ENCODE measurements at places on chromosomes 4 and X.

- no peak for DNase-seq
Measured at GRCh38 chr4:151841107-151841506, 80.3 kb upstream of the GATB start.

DNA sequence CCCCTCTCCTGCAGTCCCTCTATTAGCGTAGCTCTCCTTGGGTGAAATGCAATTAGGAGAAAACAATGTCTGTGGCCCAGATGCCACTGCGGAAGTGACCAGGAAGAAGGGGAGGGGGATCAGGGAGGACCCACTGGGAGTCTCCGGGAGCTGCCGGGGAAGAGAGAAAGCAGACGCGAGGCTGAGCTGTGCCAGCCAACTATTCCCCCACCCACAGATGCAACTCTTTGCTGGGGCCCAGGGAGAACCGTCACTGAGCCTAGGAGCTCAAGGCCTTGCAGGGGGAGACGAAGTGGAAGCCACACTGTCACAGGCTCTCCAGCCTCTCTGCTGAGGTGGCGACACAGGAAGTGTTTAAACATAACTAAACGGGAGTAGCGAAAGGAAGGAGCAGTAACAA is 149.2 kb downstream of the BCOR start:
- DNase-seq: no peak

DNA sequence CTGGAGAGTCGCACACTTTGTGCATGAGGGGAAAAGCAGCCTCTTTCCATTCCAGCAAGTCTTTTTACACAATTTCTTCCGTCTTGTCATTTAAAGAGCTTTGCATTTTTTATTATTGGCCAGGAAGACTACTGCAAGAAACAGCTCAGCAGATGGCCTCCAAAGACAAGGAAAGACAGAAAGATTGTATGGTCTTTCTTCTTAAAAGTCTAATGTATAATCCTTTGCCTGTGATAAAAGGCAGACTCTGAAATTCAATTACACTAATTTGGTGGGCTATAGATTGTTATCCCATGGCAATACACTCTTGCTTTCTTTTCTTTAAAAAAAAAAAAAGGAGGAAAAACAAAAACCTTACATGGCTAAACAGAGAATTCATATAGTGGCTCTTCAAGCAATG is 5.9 kb downstream of the CAPN6 start:
- no peak for DNase-seq

GRCh38 chr4:152160225-152160800 is 375.6 kb downstream of the FBXW7 start:
- no peak for DNase-seq

DNA sequence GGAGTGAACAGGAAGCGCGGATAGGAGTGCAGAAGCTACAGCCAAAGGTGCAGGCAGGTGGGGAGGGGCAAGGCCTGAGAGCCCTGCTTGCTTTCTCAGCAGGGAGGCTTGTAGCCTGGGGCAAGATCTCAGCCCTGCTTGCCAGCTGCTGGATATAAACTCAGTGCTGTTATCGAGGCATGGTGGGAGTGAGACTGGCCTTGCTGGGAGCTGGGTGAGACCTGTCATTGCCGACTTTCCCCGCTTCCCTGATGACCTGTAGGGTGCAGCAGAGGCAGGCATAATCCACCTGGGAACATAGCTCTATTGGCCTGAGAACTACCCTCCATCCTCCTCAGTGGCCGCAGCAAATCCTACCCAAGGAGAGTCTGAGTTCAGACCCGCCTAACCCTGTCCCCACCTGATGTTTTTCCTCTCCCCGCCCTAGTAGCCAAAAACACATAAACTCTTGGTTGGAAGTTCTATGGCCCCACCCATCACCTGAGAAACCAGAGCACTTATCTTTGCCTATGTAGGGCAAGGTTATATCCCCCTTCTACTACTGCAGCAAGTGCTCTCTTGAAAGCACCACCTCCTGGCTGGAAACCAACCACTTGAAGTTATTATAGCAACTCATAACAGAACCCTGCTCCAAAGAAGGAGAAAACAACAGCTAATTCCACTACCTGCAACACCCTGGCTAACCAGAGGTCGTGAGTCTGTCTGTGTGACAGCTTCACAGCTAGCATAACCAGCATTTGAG is 80.7 kb downstream of the FHIP1A start:
- no peak for DNase-seq

GRCh38 chr4:8048856-8049676 is 109.4 kb upstream of the AFAP1 start:
- no peak for DNase-seq

- DNase-seq: no peak
Measured at GRCh38 chr4:4425119-4425690, 38.3 kb downstream of the NSG1 start.

DNA sequence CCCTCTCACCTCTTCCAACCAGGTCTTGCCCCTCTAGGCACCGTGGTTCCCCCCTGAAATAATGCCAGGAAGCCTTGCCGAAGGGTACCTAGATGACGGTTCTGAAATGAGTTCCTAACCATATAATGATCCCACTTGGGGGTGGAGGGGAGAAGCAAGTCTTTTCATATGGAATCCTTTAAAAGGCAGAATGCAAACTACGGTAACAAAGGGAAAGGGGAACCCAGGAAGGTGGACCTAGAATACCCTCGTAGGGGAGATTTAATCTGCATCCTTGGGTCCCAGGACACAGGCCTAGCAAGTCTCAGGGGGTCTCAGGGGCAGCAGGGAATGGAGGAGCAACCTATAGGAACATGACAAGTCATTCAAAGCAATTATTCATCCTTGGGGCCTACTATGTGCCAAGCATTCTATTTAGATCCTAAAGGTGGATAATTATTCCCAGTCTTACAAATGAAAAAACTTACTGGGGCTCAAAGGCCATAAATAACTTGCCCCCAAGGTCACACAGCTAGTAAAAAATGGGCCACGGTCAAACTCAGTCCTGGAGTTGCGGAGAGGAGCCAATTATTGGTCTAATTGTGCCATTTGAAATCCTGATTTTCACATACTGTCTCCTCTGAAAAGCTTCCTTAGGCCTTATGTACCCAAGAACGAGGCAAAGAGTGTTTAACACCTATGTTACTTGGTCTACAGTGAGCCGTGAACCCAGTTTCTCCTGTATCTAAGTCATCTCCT is 8.8 kb downstream of the BCOR start:
- no peak for DNase-seq

- no peak for DNase-seq
Measured at GRCh38 chrX:8668813-8669212, 63.1 kb downstream of the ANOS1 start.

- DNase-seq: no peak
Measured at GRCh38 chr4:65089666-65090065, 580.6 kb downstream of the EPHA5 start.

GRCh38 chr4:147813109-147813773 is 81.4 kb downstream of the ARHGAP10 start:
- DNase-seq: no peak

GRCh38 chrX:130166503-130166777 is 799 bp upstream of the AIFM1 start:
- DNase-seq: no peak

DNA sequence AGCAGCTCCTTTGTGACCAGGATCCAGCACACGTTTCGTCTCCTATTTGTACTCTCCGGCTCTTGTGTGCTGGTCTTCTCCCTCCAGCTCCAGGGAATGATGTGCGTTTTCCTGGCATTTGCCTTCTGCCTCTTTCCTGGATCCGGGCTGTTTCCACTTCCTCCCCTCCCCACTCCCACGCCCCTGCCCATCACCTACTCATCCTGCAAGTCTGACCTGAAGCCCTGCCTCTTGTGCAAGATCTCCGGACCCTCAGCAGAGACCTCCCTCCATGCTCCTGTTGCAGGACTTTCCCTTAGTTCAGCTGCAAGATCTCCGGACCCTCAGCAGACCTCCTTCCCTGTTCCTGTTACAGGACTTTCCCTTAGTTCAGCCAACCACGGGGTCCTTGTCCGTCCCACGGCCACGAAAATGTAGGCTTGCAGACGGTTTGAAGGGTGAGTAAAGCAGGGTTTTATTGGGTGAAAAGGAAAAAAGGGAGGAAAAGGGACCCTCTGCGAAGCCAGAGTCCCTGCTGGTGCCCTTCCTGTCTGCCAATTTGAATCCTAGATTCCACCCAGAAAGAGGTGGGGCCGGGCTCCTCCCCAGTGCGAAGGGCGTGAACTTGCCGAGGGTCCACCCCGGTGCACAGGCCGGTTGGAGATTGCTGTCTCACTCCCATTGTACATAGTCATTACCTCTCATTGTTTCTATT is 74.4 kb upstream of the IRF2 start:
- no peak for DNase-seq

DNA sequence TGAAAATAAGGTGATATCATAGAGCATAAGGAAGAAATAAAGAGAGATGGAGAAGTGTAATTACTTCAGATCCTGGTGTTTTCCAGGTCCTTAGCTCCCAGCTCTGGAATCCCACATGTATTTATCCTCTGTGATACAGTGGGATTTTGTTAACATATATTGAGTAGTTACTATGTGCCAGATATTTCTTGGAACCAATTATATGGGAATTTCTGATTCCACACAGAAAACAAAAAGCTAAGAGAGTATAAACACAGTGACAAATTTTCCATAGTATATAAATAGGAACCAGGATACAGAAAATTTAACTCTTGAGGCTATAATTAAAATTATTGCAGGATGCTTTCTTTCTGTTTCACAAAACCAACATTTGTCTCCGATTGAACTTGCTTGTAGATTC is 1067.5 kb downstream of the PCDH7 start:
- DNase-seq: no peak

GRCh38 chr4:150090836-150091235 is 12.6 kb downstream of the DCLK2 start:
- DNase-seq: no peak

DNA sequence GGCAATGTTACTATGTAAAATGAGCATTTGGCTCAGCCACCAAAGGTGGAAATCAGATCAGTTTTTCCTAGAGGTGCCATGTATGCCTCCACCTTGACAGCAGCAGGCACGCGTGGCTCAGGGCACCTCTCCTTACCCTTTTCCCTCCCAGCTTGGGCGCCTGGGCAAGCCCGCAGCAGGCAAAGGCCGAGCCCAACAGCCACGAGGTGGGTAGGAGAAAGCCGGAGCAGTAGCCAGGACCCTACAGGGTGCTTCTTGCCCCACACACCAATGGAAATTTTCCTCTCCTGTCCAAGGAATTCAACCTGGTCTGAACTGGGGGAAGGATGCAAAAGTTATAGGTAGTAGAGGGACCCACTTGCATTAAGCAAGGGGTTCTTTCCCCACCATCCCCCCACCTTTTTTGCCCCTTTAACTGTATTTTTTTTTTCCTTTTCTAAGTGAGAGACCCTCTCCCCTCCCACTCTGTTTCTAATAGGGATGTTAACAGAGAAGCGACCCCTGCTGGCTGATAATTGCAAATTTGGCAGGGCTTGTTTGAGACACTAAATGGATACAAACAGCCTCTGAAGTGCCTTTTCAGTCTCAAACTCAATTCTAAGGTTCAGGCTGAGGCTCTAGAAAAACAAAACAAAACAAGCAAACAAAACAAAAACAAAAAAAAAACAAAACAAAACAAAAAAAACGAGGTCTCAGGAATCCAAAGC is 895.1 kb downstream of the PCDH18 start:
- DNase-seq: no peak

DNA sequence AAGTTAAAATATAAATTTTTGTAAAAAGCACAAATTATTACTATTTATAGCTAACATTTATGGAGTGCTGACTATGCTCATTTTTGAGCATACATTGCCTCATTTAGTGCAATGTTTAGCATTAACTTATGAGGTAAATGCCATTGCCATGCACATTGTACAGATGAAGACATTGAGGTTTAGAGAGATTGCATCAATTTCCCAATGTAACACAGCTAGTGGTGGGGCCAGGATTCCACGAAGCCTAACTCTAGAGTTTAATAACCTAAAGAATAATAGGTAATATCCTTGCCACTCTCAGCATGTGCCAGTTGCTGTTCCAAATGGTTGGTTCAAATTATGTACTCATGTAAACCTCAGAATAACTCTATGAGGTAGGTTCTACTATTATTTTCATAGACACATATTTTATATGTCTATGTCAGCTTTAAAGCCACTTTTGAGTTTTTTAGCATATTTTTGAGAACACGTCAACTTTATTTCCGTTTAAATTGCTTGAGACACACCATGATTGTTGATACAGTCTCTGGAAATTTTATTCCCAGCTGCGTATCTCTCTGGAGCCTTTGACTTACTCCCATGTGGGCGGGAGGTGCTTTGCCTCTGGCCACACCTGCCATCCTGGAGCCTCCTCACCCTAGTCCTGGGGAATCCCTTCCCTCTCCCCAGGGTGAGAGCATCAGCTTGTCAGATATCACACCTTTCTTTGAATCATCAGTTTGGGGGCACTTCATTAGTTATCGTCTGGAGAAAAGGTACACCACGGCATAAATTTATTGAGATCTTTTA is 10.8 kb upstream of the ADH1A start:
- no peak for DNase-seq

- peak; percentile 48 for DNase-seq
Measured at GRCh38 chr4:105471566-105472176, 2.2 kb downstream of the PPA2 start.

- DNase-seq: no peak
Measured at GRCh38 chr4:115781528-115782146, 668.2 kb upstream of the NDST4 start.

DNA sequence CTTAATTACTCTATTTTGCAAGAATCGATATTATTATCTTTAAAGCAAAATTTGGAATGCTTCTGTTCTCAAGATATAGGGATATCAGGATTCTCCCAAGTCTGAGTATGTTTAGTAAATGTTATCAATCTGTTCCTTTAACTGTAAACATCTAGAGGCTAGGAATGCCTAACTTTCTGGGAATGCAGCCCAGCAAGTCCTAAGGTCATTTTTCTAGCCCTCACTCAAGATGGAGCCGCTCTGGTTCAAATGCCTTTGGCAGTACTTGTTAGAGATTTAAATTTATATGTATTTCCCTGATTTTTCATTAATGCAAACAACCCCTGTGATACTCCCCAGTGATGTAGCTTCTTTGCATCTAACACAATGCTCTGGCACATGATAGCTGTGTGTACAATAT is 623.8 kb upstream of the LCORL start:
- DNase-seq: no peak

DNA sequence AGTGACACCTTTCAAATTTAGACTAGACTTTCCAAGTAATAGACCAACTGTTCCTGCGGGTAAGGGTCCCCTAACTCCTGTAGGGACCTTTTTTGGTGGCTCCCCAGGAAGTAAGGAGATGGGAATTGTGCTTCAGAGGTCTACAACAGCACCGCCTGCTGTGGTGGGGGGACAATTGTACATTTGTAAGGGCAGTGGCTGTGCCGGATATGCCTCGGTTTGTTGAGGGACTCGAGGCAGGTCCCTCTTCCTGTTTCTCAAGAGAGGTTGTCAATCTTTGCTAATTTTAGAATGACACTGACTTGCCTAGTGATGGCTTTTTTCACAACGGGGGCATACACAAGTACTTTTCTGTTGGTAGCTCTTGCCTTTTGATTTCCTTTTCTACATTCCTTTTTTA is 15.5 kb upstream of the HSD17B11 start:
- DNase-seq: no peak
